ENCODE measurements at places on chromosomes 4 and X.

DNA sequence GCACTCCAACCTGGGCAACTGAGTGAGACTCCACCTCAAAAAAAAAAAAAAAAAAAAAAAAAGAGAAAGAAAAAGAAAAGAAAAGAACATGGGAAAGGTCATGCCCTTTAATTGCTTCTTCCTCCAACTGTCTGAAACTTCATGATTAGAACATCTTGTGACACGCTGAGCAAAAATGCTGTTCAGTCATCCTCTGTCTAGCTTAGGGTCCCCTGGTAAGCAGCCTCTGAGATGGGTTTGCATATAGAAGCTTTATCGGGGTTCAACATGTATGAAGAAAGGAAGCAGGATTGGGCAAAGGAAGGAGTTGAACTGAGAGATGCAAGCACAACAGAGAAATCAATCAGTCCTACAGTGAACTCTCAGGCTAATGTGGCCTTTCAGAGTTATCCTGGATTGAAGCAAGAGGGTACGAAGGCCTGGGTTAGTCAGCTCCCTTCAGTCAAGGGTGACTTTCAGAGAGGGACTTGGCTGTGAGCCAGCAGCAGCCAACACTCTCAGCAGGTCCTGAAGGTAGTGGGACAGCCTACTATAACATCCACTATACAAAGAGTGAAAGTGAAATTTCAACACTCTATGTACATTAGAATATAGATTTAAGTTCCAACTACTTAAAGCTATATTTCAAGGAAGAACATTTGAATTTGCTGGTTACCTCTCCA lies 11.4 kb downstream of the MAOB start:
- DNase-seq, result no peak

- DNase-seq, result no peak
Measured at GRCh38 chr4:6395466-6396228, 76.8 kb downstream of the PPP2R2C start.

- DNase-seq, result no peak
Measured at GRCh38 chr4:142041788-142042187, 405.4 kb downstream of the IL15 start.

DNA sequence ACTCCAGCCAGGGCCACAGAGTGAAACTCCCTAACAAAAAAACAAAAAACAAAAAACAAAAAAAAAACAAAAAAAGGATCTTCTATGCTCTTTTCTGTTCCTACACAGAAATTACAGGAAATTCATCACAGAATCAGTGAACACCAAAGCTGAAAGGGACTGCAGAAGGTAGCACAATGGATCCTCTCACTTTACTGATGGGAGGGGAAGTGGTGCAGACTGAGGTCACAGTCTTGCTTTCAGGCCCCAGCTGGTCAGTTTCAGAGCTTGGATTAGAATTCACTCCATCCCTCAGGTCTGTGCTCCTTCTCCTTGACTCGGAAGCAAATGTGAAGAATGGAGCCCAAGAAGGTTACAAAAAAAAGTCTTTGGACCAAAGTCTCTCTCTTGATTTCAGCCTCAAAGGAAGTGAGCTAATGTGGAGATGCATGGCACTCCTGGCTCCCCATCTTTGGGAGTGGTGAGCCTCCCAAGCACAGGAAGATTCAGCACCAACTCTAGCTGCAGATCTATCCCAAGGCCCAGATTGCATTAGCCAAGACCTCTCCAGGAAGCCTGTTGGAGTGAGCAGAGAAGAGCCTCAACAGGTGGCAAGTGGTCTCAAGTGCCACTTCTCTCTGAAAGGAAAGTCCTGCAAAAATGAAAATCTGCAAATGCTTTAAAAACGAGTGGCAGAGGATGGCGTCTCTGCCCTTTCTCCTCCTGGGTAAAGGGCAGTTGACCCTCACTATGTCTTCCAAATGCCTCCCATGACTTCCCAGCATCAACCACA lies 176.0 kb downstream of the MAML3 start:
- no peak for DNase-seq

GRCh38 chr4:4987656-4988055 lies 31.6 kb downstream of the CYTL1 start:
- DNase-seq, result no peak

Data from spinal cord (tissue), 10 donors.